ENCODE measurements at places on chromosomes 6 and 20. TPM values are rescaled to one million over a fixed set of nuclear protein-coding genes. Genes with fewer than 3 reads are reported as not detected.

The OPN5 gene
- total RNA-seq: not detected

The ERVFRD-1 gene
- total RNA-seq: not detected

The CUL9 gene
- total RNA-seq: 51.2 TPM

The BPIFA1 gene
- total RNA-seq: not detected

The SERAC1 gene
- 5.7 TPM for total RNA-seq

The AIF1 gene
- 177 TPM for total RNA-seq

DNA sequence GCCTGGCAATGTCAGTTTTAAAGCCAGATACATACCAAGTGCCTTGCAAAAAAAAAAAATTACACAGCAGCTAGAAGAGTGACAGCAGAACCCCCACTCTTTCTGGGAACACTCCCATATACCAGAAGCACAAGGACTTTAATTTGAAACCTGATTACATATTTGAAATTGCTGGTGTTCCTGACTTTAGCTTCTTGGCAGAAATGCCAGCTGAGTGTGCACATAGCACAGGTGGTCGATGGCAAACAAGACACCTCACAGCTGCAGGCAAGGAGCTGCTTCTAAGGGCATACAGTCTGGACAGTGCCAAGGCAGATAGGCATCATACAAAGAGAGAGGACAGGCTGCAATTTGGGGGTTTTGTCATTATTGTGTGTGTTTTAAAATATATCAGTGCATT is 150.7 kb upstream of the SGK1 start:
- DNase-seq: no peak

DNA sequence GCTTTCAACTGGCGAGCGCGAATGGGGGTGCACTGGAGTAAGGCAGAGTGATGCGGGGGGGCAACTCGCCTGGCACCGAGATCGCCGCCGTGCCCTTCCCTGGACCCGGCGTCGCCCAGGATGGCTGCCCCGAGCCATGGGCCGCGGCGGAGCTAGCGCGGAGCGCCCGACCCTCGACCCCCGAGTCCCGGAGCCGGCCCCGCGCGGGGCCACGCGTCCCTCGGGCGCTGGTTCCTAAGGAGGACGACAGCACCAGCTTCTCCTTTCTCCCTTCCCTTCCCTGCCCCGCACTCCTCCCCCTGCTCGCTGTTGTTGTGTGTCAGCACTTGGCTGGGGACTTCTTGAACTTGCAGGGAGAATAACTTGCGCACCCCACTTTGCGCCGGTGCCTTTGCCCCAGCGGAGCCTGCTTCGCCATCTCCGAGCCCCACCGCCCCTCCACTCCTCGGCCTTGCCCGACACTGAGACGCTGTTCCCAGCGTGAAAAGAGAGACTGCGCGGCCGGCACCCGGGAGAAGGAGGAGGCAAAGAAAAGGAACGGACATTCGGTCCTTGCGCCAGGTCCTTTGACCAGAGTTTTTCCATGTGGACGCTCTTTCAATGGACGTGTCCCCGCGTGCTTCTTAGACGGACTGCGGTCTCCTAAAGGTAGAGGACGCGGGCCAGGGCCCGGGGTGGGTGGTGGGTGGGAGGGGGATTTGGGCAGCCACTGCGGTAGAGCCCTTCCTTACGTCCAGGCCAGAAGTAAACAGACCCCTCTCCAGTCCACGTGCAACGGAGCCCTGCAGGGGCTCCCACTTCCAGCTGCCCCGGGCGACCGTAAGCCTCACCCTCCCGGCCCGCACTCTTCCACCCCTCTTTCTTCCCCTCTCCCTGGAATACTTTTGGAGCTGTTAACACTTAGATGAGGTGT is 998 bp downstream of the BMP2 start:
- DNase-seq: no peak

All from activated CD8-positive, alpha-beta T cell treated with anti-CD3 and anti-CD28 coated beads, Interleukin-2, amount 10 ng/mL, durations not matched to agents 7 days and 5 days (primary cell).